ENCODE measurements at places on chromosomes 13 and 19.
A peak's percentile ranks its signal among the peaks of the same experiment; 100 is the strongest.

DNA sequence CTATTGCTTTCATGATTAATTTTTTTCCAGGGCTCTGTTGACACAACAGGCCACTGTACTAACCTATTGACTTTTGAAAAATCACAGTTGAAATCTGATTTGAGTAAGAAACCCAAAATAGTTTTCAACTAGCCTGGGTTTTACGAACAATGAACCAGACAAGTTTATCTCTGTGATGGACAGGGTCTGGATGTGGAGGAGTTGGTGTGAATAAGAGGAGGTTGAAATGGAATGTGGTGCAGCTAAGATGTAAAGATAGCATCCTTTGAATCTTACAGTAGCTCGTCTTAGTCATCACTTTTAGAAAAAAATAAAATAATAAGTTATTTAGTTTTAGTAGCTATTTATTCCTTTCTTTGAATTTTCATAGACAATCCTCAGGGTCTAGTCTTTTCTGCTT is 8.3 kb upstream of the OXGR1 start:
- DNase-seq = no peak

DNA sequence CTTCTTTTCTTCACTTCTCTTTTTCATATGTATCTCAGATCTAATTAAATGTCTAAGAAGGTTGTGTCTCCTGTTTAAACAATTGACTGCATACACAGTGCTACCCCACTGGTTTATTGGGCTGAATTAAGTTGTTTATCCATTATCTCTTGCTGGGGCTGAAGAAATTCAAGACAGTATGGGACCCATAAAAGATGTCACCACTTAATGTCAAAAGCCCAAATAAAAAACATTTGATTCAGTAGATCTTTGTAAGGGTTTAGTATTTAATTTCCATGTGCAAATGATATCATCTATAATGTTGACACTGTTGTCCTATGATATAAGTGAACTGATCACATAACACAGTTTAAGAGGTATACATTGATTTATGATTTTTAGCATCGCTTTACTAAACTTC is 1431.9 kb upstream of the PCDH20 start:
- DNase-seq = no peak

GRCh38 chr13:106038752-106039151 is 496.7 kb downstream of the EFNB2 start:
- DNase-seq = peak; percentile 51

DNA sequence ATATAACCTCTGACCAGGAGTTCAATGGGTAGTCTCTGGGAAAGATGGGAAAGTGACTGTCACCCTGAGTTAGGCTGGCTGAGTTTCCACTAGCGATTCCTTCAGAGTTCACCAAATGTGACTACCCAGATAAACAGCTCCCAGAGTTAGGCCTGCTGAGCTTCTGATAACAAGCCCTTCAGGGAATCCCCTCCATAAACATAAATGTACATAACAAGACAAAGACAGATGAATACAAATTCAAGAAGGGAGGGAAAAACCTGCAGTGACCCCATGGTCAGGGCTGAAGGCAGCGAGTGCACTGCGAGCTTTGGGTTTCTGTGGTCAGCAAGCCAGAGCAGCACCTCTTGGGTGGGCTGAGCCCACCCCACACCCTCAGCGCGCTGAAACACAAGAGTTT is 25.4 kb upstream of the CEACAM4 start:
- no peak for DNase-seq

DNA sequence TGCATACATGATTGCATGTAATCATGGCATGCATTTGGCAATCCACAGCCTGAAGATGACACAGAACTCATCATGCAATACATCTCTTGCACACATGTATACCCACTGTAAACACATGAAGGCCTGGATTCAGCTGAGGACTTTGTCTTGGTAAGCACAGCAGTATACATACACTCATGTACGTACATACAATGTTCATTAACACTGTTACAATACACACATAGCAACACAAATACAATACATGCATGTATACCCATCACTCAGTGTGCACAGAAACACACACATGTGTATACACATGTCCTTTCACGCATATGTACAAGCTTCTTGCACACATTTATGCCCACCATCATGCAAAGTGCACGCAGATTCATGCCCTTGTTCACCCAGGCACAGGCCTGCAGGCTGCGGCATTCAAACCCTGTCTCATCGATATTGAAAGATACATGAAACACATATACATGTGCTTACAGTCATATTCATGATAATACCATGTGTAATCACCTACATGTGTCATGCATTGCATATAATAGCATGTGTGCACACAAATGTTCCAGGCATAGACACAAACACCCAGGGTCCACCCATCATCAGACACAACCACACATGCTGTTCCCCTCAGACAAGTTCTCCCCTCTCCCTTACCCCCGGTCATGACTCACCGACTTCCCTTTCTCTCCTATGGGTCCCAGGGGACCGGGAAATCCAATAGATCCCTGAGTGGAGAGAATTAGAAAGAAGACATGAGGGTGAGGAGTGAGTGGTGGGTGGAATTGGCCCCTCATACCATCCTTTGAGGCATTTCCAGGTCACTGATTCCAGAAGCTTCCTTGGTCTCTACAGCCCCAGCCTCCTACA is 28.7 kb downstream of the COL5A3 start:
- no peak for DNase-seq

- DNase-seq = no peak
Measured at GRCh38 chr19:30448386-30449077, 76.3 kb downstream of the ZNF536 start.

GRCh38 chr19:33175886-33176669 is 18.1 kb upstream of the LRP3 start:
- DNase-seq = no peak

GRCh38 chr19:46579361-46579879 is 21.7 kb upstream of the CALM3 start:
- no peak for DNase-seq

- no peak for DNase-seq
Measured at GRCh38 chr13:40682449-40683240, 16.2 kb upstream of the FOXO1 start.

DNA sequence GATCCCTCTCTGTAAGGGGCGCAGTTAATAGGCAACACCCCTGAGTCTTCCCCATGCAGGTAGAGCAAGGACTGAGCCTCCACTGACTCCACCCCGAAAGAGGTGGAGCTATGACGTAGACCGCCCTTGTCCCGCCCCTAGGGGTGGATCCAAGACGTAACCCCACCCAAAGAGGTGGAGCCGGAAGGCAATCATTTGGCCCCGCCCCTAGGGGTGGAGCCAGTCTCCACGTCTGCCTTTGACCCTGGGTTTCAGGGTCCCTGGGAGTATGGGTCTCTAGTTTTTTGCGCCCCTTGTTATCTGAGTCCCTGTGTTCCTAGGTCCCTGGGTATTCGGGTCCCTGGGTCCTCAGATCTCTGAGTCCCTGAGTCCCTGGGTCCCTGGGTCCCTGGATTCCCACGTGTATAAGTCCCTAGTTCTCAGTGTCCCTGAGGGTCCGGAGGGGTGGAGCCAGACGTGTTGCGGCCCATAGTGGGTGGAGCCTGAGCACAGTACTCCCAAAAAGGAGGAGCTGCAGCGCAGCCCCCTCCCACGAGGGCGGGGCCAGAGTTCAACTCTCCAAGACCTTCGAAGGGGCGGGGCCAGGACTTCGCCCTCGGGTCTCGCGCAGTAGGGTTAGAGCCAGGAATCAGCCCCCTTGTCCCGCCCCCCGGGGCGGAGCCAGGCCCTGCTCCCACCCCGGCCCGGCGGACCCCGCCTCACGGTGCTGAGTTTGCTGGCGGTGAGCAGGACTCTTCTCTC is 5.3 kb downstream of the DENND1C start:
- DNase-seq = peak; percentile 54

- no peak for DNase-seq
Measured at GRCh38 chr13:91346062-91346461, 1.4 kb upstream of the MIR17HG start.

DNA sequence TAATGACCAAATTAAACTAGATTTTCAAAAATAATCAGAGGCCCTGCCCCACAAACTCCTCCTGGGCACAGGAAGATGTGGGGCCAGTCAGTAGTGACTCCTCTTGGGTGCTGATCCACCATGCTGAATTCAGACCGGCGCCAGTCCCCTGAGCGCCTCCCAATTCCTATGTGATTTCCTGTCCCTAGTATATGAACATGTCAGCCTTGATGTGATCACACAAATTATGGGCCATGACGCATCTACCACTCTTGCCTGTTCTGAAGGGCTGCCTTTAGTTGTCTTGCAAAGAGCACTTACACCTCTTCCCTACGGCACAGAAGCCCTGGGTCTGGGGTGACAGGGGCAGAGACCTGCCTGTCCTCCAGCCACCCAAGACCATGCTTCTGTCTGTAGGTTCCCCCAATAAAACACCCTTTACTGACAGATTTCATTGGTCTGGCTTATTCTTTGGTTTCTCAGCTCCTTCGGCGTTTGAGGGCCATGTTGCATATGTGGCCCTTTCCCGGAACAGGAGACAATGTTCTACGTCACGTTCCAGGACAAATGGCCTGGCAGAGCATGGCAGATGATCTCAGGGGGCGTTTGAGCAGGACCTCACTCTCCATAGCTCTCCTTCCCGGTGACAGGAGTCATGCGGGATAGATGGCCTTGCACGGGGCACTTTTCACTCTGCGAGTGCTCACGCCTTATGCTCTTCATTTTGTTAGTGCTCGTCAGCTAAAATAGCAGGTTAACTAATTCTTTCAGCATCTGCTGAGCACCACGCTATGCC is 5.6 kb upstream of the ATP11A start:
- DNase-seq = no peak

GRCh38 chr13:99989276-99990125 is 7.9 kb downstream of the ZIC2 start:
- no peak for DNase-seq

DNA sequence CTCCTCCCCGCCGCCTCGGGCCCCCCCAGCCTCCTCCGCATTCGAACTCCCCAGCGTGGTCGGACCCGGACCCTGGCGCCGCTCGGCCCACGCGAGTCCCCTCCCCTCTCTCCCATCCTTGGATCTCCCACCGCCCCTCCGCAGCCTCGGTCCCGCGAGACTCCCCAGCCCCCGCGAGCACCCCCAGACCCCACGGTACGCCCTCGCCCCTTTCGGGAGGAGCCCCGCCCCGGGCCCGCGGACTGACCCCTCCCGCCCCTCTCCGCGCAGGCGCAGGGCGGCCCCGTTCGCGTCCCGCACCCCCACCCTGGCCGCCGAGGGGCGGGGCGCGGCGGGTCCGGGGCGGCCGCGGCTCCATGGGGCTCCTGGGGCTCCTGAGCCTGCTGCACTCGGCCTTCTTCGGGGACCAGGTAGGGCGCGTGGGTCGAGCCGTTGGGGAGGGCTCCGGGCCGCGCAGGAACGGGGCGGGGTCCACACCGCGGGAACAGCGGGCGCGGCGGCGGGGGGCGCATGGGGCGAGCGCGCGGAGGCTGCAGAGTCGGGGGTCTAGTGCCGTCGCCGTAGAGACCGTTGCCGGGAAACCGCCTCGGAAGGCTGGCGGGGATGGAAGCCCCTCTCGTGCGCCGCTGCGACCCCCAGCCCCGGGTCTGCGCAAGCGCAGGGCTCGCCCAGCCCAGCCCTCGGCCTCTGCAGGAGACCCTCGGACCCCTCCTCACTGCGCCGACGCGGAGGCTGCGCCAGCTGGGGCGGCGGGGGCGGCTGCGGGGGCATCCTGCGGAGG is 3.8 kb upstream of the APC2 start:
- DNase-seq = no peak

DNA sequence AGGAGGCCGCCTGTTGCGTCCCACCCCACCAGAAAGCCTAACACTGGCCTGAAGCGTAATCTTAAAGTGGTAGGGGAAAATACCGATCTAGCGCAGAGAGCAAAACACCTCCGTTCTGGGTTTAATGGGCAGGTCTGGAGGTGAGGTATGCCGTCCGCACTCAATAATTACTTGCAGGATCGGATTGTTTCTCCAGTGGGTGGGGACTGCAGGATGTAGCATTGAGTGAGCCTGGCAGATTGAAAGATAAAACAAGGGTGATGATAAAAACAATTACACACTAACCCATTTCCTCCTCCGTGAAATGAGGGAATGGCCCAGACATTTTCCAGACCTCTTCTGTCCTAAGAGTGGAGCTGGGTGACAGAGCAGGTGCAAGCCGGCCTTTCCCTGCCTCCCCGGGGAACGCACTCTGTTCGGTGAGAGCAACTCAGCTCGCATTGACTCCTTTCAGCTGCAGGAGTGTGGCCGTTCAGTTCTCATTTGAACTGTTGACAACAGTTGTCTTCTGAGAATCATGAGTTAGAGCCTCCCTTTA is 110.2 kb upstream of the DOCK9 start:
- no peak for DNase-seq

DNA sequence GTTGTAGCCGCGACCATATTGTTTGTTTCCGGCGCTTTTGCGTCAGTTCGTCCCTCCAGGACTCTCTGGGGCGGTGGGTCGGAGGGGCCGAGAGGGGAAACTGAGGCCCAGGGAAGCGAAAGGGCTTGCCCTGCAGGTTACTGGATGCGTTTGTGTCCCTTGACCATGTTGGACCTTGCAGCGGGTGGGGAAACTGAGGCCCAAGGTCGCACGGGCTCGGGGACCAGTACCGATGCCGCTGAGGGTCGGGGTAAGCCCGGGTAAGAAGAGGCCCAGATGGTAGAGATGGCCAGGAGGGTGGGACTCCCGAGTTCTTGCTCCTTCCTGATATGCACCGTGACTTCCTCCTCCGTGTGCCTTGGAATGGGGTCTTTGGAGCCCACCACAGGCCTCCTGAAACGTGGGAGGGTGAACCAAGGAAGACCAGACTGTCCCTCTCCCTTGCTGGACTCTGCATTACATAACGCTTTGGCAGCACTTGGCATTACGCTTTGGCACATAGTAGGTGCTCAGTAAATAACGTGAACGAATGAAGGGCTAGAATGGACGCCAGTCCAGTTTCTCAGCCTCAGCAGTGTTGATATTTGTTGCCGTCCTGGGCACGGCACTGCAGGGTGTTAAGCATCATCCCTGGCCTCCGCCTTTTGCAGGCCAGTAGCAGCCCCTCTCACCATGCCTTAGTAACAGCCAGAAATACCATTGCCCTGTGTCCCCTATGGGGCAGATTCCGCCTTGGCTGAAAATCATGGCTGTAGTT is 743 bp downstream of the CHAF1A start:
- DNase-seq = no peak

DNA sequence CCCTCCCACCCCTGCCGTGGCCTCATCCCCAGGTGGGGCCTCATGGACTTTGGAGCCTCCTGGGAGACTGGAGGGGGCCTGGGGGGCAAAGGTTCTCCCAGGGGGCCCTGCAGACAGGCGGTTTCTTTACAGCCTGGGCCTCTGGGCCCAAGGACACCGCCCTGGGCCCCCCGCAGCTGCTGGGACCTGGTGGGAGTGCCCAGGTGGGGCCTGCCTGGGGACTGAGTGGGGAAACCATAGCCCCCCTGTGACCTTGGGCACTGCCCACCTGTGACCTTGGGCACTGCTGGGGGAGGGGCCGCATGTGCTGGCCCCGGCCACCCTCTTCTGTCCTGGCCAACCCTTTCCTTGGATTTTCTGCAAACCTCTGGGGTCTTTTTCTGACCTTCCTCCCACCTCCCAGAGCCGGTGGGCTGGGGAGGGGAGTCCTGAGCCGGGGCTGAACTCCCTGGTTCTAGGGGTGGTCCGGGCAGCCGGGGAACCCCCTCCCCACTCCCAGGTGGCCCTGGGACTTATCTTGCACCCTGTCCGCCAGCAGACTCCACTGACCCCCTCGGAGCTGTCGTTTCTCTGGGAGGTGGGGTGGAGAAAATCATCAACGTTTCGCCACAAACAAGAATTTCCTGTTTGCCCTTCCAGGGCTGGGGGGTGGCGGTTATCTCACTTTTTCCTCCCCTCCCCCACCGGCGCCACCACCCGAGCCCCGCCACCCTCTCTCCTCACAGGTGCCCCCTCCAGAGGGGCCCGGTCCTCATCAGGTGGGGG is 27.0 kb downstream of the ARID3A start:
- DNase-seq = no peak

All from HCT116 (cell line).